Stimulated activated CD4-positive, alpha-beta T cell treated with anti-CD3 and anti-CD28 coated beads, Interleukin-1b, Interleukin-23, amount 100 ng/mL, for 1 hour (primary cell): ENCODE measurements at places on chromosomes 2 and 18.

- DNase-seq: no peak
These were observed 87.4 kb downstream of the EML4 start for GRCh38 chr2:42256505-42256904.

- no peak for DNase-seq
These were observed 252.6 kb downstream of the RND3 start for GRCh38 chr2:150234787-150235446.

DNA sequence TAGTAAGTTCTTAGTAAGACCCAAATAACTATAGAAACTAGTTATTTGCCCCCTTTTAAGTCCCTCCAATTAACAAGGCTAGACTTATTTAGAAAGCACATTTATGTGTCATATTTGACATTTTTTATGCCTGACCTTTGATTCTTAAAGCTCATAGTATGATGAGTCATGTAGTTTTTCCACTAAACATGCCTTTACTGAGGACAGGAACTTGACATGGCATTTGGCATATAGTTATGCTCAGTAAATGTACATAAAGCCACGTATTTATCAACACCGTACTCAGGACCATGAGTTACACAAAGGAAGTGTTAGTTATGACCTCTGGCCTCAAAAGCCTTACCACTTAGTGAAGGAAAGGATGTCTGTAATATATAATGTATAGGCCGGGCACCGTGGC is 78.9 kb downstream of the GNAL start:
- DNase-seq: no peak

GRCh38 chr18:58785171-58785805 is 79.4 kb upstream of the ZNF532 start:
- DNase-seq: no peak

DNA sequence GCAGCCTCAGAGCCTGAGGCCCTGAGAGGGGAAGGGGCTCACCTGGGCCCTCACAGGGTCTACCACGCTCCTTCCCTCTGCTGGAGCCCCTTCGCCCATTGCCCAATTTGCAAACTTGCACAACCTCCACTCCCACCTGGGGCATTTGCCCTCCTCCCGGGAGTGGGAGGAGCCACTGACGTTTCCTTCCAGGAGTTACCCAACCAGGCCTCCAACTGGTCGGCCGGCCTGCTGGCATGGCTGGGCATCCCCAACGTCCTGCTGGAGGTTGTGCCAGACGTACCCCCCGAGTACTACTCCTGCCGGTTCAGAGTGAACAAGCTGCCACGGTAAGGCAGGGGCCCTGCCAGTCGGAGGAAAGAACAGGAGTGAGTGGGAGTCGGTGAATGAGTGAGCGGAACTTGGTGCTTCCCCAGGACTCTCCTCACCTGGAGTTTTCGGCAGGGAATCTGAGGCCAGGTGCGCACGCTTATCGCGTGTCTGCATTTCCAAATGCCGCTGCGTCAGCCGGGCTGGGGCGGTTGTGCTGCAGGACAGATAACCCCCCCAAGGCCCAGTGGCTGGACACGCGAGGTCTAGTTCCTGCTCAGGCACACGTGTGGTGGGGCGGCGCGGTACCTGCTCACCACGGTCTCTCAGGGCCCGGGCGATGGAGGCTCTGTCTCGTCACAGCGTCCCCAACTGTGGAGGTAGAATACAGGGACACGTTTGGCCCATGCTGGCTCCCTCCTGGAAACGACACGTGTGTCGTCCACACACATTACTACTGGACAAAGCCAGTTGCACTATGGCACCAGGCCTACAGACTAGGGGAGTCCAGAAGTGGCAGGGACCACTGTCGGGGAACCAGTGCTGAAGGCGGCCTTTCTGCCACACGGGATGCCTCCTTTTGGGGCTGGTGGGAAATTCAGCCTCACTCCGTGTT is 11.7 kb downstream of the ANO7 start:
- no peak for DNase-seq

GRCh38 chr2:150467621-150467963 is 19.9 kb downstream of the RND3 start:
- DNase-seq: no peak

GRCh38 chr2:181639686-181640085 is 17.2 kb downstream of the CERKL start:
- no peak for DNase-seq

- DNase-seq: no peak
These were observed 15.9 kb downstream of the ZNF638 start for GRCh38 chr2:71347517-71347916.

DNA sequence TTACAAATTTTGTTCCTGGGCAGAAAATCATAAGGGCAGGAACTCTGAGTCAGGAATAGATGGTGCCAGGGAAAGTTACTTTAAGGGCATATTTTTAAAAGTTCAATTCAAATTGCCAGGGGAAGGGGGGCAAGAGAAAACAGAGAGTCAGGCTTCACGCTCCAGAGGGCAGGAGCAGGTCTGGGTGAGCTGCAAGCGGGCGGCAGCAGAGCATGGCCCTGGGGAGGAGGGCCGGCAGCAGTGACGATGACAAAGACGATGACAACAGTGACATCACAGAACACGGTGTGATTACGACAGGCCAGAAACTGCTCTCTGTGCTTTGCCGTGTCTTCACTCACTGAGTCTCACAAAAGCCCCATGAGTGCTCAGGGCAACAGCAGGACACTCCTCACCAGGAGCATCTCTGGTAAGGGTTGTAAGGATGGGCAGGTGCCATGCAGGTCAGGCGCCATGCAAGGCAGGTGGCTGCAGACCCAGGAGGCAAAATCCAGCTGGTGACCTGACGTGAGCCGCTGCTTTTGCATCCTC is 23.3 kb downstream of the CHST10 start:
- DNase-seq: no peak

GRCh38 chr2:227613272-227613660 is 1.4 kb downstream of the SCYGR3 start:
- DNase-seq: no peak

GRCh38 chr2:104658144-104658835 is 195.6 kb upstream of the POU3F3 start:
- DNase-seq: no peak

DNA sequence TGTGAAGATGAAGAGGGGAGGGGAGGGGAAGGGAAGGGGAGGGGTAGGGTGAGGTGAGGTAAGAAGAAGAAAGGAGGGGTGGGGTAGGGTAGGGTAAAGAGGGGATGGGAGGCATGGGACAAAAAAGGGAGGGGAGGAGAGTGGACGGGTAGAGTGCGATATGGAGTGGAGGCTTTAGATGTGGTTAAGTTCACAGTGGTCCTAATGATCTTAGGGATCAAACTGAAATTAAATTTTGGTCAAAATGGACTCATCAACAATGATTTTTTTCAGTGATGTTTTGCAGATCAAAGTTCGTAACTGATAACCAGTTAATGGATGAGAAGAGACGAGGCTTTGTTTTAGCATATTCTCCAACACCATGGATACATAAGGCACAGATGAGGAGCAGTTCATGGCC is 513.9 kb upstream of the ACVR2A start:
- DNase-seq: no peak

DNA sequence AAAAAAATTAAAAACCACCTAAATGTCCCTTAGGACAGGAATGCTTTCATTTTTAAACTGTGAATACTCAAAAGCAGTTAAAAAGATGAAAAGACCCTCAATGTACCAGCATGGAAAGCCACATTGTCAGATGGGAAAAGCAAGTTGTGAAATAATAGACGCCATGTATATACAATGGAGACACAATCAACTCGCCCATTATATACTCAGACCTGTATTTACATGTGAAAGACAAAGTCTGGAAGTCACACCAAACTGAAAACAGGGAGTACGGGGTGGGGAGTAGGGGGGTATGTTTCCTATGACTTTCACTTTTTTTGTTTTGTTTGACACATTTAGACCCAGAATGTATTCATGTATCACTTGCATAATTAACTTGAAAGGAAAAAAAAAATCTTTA is 75.6 kb downstream of the CELF4 start:
- DNase-seq: no peak

- DNase-seq: no peak
These were observed 14.4 kb upstream of the PIK3C3 start for GRCh38 chr18:41940506-41941215.

DNA sequence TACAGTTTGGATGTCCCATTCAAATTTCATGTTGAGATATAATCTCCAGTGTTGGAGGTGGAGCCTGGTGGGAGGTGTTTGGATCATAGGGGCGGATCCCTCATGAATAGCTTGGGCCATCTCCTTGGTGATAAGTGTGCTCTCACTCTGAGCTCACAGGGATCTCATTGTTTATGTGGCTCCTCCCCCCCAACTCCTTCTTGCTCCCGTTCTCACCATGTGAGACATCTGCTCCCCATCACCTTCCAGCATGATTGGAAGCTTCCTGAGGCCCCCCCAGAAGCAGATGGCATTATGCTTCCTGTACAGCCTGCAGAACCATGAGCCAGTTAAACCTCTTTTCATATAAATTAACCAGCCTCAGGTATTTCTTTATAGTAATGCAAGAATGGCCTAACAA is 3.0 kb upstream of the INPP1 start:
- no peak for DNase-seq

- no peak for DNase-seq
These were observed 7.4 kb downstream of the TUBB6 start for GRCh38 chr18:12315490-12315889.

DNA sequence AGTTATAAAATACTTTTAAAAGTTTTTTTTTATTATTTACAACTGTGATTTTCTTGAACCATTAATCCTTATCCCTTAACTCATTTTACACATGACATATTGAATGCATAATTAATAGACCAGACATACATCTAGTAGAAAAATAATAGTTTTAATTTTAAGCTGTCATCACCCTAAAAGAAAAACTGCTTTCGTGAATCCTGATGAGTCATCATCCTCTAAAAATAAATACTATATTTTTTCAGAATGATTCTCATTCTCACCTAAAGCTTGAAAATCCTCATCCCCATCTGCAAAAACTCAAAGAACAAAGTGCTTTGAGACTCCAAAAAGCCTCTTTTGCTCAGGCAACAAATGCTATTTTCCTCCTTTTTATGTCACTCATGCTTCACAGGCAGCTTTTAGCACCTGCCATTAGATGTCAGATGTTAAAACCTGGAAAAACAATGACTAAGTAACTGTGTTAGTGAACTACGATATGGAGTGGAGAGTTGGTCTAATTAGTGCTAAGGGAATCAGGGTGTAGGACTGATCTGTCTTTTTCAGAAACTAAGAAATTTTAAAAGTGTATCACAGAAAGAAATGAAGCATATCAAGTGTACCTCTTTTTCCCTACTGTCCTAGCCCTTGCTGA is 297.6 kb downstream of the TMX3 start:
- DNase-seq: no peak

DNA sequence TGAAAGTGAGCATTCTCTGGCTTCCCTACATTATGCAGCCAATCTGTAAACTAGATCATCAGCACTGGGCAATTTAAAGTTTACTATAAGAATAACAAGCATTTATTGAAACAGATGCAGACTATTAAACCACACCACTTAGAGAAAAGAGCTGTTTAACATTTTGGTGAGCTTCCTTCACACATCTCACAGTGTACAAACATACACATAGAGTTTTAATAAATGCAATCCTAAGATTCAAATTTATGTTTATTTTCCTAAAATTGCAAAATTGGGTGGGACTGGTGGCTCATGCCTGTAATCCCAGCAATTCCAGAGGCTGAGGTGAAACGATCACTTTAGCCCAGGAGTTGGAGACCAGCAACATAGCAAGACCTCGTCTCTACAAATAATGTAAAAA is 199.3 kb downstream of the SH3BP4 start:
- DNase-seq: no peak

DNA sequence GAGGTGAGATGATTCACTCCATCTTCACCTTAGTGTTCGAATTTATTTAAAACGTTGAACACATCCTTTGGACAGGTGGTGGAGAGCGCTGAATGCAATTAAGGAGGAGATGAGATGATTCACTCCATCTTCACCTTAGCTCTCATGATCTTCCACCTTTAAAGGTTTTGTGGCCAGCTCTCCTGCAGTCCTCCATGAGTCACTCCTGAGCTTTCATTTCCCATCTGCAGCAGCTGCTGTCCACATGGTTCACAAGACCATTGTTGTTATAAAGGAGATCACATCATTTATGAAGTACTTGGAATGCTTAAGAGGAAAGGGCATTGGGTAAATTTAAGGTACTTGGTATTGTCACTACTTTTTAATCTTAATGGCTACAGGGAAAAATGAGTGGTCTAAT is 298.5 kb downstream of the PAX3 start:
- DNase-seq: no peak

- no peak for DNase-seq
These were observed 28.1 kb upstream of the SPP2 start for GRCh38 chr2:234022424-234022823.

DNA sequence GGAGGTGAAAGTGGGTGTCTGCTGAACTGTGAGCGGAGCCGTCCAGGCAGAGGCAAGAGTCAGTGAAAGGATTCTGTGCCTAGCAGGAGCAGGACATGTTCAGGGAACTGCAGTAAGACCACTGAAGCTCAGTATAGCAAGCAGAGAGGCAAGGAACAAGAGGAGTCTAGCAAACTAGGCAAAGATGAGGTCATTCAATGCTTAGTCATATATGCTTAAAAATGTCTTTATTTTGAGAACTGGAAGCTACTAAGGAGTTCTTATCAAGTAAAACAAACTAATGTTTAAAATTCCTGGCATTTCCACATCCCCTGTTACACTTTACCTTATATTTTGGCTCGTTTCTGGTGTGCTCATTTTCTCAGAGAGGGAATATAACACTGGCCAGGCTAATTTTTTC is 913.4 kb downstream of the CBLN2 start:
- no peak for DNase-seq

DNA sequence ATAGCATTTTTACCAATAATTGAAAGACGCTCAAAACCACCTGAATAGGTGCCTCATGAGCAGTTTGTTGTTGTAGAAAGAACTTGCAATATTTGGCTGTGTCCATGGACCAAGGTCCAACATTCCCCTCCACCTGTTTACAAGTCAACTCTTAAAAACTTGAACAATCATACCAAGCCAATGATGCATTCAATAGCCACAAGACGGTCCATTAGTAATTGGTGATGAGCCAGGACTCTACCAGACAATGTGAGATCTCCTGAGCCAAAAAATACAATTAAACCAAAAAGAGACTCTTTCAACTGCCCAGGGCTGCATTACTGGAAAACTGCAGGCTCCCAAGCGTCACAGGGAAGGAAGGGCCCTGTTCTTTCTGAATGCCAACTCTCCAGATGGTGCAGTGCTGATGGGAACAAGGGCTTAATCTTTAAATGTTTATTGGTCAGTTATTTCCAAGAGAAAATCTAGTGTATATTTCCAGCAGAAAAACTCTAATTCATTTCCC is 118.8 kb upstream of the EPB41L3 start:
- DNase-seq: no peak

- DNase-seq: no peak
These were observed 319.6 kb upstream of the REV1 start for GRCh38 chr2:99809259-99809900.

GRCh38 chr2:70719231-70719630 is 48.8 kb downstream of the ADD2 start:
- DNase-seq: no peak
